ENCODE measurements at places on chromosomes 2 and 18.
A peak's percentile ranks its signal among the peaks of the same experiment; 100 is the strongest.

- DNase-seq, result no peak
Observed at GRCh38 chr2:10160203-10160955, 37.8 kb downstream of the RRM2 start.

- DNase-seq, result no peak
Observed at GRCh38 chr2:174499371-174499770, 12.5 kb upstream of the GPR155 start.

DNA sequence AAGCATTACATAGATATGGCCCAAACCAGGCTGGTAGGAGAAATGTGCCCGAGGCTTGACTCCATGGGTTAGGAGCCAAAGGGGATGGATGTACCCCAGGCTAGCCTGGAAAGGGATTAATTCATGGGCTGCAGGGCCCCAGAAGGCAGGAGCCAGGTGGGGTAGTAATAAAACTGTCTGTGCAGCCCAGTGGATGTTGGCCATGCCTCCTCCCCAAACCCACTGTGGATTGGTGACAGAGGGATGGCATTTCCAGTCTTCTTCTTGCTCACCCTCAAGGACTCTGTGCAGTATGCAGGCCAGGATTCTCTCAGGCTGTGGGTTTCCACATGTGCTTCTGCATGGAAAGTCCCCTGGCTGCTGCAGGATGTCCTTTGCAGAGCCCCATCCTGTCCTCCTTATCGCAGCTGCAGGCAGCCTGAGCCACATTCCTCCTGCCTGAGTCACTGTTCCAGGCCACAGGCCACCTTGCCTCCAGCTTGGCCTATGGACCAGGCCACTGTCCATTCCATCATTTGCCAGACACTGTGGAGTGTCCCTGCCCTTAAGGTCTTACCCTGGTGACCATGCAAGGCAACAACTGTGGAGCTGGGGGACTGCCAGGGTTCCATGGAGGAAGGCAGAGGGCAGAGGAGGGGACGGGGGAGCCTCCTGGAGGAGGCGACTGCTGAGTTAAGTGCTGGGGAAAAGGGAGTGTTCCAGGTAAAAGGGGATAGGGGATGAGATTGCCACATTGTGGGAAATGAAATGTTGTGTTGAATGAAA is 38.9 kb downstream of the INO80C start:
- peak; percentile 8 for DNase-seq

GRCh38 chr2:120631236-120631635 is 104.4 kb upstream of the GLI2 start:
- no peak for DNase-seq

DNA sequence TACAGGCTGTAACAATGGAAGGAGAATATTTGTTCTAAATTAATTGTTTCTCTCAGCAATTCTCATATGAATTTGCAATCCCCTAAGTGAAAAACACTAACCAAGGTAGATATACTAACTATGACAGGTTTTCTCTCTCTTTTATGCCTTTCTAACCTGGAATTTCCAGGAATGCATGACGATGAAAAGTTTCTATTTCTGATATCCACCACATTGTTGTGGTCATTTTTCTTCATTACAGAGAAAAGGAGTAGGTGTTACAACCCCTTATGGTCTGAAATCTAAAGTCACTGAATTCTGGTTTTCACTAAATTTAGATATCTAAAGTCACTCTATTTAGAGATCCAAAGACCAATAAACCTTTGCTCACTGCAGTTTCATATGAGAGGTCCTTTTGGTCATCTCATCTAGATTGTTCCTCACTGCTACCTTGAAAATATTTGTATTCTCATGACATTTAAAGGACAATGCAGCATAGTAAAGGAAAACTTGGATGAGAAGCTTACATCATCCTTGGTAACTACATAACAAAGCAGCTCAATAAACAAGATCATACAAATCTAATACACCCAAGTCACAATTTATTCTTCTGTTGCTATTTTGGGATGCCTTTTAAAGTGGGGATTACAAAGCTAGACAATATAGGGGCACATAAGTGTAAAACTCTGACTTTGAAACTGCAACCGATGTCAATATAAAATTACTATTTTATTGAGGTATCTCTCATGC is 85.8 kb downstream of the TCF4 start:
- DNase-seq, result no peak

DNA sequence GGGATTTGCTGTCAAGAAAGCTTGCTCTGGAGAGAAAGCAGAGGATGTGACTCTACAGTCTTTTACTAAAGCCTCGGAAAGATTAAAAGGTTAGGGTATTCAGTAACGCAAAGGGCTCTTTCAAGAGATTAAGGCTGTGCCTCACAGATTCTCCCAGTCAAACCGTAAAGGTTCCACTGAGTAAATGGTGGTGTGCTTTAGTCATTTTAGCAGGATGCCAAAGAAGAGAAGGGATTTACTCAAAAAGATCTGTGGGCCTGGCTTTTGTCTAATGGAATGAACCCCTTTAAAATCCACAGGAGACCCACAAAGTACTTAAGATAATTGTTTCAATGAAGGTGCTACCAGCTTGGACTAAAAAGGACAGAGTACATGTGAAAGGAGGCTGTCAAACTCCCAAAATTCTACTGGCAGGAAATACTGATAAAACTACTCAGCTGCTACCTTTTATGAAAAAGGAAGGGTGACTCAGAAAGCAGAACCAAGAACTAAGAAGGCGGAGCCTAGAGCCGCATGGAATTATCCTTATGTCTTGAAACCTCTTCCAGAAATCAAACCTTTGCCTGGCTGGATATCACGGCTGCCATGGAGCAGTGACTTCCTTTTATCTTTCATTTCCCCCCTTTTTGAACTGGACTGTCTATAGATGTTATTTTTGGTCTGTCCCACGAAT is 670.2 kb upstream of the ZEB2 start:
- no peak for DNase-seq

DNA sequence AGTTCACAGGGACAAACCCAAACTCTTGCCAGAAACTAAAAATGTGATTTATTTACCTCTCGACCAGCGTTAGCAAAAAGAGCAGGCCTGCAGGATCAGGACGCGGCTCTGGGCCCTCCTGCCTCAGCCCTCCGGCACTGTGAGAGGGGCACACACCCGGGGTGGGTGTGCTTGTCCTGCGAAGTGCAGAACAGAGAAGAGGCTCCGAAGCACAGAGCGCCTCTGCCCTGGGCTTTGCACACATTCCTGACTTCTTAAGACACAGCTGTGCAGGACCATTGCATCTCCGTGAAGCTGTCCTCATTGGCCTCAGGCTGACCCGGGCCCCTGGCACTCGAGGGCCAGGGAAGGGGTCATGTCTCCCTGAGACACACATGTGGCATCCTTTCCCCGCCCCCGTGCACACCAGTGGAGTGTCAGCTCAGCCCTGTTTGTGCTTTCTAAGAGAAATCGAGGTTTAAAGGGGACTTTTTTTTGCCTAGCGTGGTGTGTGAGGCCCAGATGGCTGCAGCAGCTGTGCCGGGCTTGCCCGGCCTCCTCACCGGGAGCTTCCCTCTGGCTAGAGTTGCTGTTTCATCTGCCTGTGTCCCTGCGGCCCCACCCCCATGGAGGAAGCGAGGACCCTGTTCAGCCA is 9.9 kb upstream of the NFATC1 start:
- DNase-seq, result no peak

GRCh38 chr2:24181849-24182248 is 7.0 kb downstream of the FAM228A start:
- no peak for DNase-seq

GRCh38 chr2:134677856-134678756 is 40.7 kb downstream of the TMEM163 start:
- no peak for DNase-seq

DNA sequence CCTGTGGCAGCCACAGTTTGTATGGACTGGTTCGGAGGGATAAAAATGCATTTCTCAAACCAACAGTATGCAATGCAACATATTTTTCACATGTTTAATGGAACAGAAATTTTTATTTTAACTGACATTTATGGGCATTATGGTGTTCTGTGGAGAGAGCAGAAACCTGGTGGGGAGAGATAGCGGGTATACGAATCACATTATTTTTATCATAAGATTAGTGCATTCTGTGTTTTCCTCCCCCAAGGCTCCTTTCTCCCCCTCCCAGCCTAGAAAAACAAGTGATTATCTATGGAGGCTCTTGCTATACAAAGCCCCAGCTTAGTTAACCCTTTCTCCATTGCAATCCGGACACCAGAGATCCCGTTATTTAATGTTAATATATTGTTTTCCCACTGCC is 289.8 kb upstream of the PIK3C3 start:
- no peak for DNase-seq

DNA sequence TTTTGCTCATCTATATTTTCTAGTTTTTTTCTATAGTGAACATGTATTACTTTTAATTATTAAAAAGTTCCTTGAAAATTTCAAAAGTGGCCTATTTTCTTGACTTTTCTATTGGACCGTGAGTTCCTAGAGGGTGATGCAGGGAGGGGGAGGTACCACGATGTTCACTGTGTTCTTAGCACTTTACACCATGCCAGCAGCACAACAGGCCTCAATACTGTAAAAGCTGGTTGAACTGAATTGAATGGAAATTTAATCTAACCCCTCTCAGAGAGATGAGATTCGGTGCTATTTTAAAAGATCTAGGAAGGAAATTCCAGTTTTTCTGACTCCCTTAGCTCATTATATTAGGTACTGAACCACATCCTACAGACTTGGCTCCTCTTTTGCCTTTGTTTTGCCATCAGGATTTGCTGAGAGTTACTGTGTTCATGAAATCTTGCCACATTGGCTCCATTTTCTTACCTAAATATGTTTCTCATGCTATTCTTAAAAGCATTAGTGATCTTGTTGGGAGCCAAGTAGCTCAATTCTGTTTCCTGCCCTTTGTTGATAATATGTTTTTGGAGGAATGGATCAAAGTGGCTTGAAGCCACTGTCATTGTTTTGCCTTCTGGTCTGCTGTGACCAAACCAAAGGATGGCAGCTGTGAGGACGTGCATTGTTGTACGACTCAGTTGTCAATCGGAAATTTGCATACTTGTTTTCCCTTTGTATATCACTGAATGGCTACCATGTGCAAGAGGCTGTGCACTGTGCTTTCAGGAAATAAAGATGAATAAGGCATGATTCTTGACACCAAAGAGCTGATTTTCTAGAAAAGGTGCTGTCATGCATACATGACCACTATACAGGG is 25.3 kb downstream of the MYO1B start:
- DNase-seq, result no peak

DNA sequence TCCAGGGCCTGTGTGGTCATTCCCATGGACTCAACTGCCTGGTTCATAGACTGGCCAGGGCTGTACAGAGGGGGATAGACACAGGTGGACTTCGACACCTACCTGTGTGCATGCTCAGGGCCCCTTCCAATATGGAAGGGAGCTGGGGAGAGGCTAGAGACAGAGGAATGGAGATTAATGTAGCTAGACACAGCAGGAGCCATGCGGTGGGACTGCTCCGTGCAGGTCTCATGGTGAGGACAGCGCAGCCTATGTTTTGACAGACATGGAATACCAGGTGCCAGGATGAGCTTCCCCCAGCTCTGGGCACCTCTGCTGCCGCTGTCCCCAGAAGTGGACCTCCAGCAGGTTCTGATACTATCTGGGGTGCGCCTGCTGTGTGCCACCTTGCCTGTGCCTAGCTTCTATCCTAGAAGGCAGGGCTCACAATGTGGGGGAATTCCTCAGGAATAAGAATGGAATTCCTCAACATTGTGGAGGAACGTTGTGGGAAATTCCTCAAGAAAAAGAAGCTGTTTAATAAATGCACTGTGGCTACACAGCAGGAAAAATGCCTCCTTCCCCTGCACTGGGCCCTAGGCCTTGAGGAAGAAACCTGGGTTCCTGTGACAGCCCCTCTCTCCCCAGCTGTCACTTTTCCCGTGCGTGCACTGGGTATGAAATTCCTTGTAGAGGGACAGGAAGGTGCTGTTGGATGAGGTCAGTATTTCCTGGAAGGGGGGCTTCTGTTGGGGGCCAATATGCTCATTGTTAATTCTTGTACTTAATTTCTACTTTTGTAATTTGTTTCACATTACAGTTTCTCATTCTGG is 7.3 kb downstream of the IL1R1 start:
- no peak for DNase-seq

DNA sequence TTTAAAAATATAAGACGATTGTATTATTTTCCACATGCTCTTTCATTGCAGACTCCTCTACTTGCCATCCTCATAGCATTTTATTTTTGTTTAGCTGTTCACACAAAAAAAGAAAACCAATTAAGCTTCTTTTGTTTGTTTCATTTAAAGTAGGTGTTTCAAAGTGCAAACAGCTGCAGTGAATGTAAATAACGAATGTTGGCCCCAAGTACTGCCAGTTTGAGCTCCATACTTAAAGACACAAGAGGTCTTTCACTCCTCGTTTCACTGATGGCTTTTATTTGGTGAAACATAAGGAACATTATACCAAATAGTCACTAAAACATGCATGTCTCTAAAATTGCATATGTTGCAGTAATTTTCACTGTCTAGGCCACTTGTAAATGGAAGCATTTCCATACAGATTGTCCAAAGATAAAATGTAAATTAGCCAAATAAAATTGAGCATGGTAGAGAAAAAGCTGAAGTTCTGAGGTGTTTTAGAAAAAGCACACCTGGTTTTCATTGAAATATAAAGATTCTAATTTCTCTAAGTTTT is 253.4 kb downstream of the TMX3 start:
- DNase-seq, result no peak

DNA sequence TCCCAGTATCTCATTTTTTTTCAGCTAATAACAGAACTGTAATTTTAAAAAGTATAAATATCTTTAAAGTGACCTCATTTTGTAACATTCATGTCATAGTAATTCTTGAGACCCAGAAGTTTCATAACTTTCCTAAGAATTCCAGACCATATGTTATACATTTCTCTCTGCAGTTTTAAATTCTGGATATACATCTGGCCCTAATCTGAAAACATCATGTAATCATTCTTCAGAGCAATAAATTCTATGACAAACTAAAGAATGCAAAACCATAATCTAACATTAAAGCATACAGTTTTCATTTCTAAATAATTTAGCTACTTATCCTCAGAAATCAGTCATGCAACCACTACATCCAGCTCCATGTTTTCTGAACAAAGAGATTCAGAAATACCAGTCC is 198.3 kb upstream of the SLC35G4 start:
- no peak for DNase-seq

GRCh38 chr2:17069564-17069963 is 403.9 kb upstream of the CYRIA start:
- no peak for DNase-seq

GRCh38 chr18:57743008-57743407 is 60.1 kb downstream of the ATP8B1 start:
- DNase-seq, result no peak

GRCh38 chr2:68790600-68790999 is 56.0 kb downstream of the ARHGAP25 start:
- no peak for DNase-seq

DNA sequence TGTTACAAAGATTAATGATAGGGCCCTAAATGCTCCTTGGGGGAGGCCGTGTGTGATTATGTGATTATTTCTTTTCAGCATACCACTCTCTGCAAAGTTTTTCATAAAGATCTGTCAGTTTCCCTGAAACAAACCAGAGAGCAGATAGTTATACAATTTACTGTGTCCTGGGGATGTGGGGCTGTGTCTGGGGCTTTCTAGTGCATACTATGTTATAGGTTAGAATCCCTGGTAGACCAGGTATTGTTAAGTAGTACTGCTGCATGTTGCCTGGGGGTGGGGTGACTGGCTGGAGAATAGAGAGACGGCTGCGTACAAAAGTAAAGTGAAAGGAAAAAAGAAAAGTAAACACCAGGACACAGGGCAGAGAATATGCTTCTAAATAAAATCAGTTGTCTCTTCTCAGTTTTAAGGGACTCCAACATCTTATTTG is 3.3 kb upstream of the CCBE1 start:
- DNase-seq, result no peak

GRCh38 chr18:58241877-58242276 is 197.9 kb downstream of the NEDD4L start:
- DNase-seq, result no peak

Measured in MM.1S (cell line).